ENCODE measurements at places on chromosomes 6 and 20. TPM values are rescaled to one million over a fixed set of nuclear protein-coding genes. Genes with fewer than 3 reads are reported as not detected.

- no peak for DNase-seq
These were observed 4.8 kb upstream of the SMIM28 start for GRCh38 chr6:138372711-138373463.

DNA sequence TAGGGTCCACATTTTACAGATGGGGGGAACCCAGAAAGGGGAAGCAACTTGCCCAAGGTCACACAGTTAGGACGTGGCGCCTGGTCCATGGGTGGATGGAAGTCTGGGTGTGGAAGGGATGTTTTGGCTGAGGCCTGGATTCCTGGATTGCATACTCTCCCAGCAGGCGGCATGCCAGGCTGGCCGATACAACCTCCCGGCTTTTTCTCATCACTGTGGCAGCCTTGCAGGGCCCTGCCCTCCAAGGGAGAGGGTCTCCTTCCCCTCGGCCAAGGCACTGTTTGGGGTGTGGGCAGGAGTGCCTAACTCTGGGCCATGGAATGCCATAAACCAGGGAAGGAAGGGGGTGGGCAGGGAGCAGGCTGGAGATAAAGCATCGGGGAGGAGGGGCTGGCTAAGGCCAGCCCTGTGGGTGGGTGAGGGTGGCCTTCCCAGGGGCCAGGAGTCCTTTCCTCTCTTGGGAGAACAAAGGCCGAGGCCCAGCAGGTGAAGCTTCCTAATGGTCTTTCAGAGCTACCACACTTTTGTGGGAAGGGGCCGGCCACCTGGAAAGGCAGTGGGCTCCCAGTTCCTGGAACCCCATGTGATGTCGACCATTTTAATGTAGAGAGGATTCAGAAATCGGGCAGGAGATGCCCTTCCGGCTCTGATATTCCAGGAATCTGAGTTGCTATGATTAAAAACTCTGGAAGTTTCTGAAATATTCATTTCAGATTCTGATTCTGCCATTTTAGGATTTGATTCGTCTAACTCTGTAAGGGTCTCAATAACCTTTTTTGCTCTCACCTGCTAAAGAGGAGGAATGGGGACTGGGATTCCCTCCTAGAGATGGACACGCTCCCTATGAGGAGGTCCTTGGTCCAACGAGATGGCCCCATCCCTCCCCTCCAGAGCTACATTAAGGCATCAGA is 4.2 kb downstream of the FOXS1 start:
- no peak for DNase-seq

GRCh38 chr6:150573041-150573681 is 26.5 kb upstream of the PLEKHG1 start:
- DNase-seq, result no peak

- DNase-seq, result no peak
These were observed 65.0 kb downstream of the FAM120B start for GRCh38 chr6:170371588-170371987.

- no peak for DNase-seq
These were observed 48.7 kb downstream of the SLC35F1 start for GRCh38 chr6:117955684-117956256.

GRCh38 chr6:2792330-2793110 is 27.3 kb downstream of the WRNIP1 start:
- no peak for DNase-seq

GRCh38 chr6:8207869-8208191 is 105.5 kb upstream of the EEF1E1 start:
- DNase-seq, result no peak

DNA sequence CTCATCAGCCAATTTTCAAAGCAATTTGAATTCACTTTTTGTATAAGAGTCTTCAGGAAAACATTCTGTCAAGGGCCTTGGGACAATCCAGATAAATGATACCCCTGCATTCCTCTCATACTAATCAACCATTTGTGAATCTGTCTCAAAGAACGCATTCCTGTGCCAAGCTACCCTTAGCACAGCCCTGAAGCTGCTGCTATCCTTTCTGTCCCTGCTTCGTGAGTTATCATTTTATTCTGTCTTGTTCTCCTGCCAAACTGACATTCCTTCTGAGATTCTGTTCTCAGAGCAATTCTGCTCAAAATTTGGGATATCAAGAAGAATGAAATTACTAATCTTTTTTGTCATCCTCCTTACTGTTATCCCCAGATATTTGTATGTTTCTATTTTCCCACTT is 213.9 kb upstream of the STXBP5 start:
- DNase-seq, result no peak

- no peak for DNase-seq
These were observed 9.7 kb upstream of the MARCKS start for GRCh38 chr6:113847447-113847846.

DNA sequence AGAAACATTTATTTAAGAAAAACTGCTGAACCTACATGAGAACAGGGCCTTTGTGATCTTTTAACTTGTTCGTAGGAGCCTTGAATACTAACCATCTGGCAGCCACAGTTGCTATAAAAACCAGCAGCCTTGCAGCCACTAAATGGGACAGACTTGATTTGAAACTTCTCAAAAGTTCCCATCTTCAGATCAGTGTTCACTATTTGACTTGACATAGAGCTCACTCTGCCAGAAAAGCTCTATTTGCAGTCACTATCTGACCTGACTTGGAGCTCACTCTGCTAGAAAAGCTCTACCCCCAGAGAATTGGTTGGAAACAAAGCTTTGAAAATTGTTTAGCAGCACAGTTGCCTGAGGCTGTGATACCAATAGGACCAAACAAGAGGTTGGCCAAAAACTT is 119.3 kb upstream of the F13A1 start:
- no peak for DNase-seq

GRCh38 chr6:129498950-129499842 is 210.8 kb downstream of the ARHGAP18 start:
- peak; percentile 77 for DNase-seq

- no peak for DNase-seq
These were observed 140.8 kb downstream of the DTNBP1 start for GRCh38 chr6:15522026-15522425.

Gene MDC1
- polyA plus RNA-seq, result 1.8 TPM

Gene CALHM5
- polyA plus RNA-seq, result under 0.01 TPM
